ENCODE measurements at places on chromosomes 4 and X.

- peaks cover 48% of the 10 kb centered on the region for H3K27me3 ChIP-seq
- peak; percentile 46 for DNase-seq
- H3K36me3 ChIP-seq: no peaks in the 10 kb centered on the region
- H3K4me3 ChIP-seq: peak overlapping the region; percentile 31
Measured at GRCh38 chrX:52574416-52575275, 57.8 kb upstream of the XAGE1B start.

DNA sequence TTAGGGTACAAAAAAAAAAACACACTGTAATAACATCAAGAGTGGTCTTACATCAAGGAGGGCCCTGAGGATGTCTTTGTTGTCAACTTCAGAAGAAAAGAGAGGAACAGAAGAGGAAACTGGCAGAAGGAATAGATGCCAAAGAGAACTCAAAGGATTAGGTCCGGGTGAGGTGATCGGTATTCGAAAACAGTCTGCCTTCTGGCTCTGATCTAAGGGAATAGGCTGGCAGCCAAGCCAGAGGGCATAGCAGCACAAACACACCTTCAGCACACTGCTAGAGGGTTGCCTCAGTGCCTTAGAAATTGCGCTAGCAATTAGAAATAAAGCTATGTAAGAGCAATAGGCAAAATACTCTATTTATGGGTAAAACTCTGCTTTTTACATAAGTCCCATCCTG, 91.4 kb upstream of the TTC29 start:
- no peaks in the 10 kb centered on the region for H3K36me3 ChIP-seq
- DNase-seq: no peak
- H3K4me1 ChIP-seq: no peaks in the 10 kb centered on the region
- peaks cover 24% of the 10 kb centered on the region for H3K27me3 ChIP-seq
- no peak overlapping the region for H3K4me3 ChIP-seq

- no peaks in the 10 kb centered on the region for H3K27me3 ChIP-seq
- H3K27ac ChIP-seq: no peak overlapping the region
- no peak for DNase-seq
- H3K4me1 ChIP-seq: no peaks in the 10 kb centered on the region
- H3K4me3 ChIP-seq: no peak overlapping the region
- H3K36me3 ChIP-seq: no peaks in the 10 kb centered on the region
Measured at GRCh38 chrX:102968216-102968615, 31.1 kb downstream of the RAB40AL start.

DNA sequence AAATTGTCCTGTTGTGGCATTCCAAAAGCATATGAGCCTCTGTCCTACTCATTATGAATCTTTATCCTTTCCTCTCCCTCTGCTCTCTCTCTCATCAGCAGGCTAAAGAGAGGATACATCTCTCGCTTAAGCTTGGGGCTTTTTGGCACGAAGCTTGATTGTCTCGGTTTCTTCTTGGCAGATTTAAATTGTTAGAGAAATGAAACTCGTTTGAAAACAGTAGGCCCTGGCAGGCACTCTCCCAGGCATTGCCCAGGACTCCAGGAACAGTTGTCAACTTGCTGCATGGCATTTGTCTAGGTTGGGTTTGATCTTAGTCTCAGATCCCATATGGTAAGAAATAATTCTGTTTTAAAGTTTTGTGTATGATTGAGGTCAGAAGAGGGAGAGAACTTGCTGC, 35.5 kb downstream of the NAA11 start:
- H3K36me3 ChIP-seq: no peaks in the 10 kb centered on the region
- H3K4me3 ChIP-seq: no peak overlapping the region
- no peaks in the 10 kb centered on the region for H3K4me1 ChIP-seq
- no peaks in the 10 kb centered on the region for H3K27me3 ChIP-seq

DNA sequence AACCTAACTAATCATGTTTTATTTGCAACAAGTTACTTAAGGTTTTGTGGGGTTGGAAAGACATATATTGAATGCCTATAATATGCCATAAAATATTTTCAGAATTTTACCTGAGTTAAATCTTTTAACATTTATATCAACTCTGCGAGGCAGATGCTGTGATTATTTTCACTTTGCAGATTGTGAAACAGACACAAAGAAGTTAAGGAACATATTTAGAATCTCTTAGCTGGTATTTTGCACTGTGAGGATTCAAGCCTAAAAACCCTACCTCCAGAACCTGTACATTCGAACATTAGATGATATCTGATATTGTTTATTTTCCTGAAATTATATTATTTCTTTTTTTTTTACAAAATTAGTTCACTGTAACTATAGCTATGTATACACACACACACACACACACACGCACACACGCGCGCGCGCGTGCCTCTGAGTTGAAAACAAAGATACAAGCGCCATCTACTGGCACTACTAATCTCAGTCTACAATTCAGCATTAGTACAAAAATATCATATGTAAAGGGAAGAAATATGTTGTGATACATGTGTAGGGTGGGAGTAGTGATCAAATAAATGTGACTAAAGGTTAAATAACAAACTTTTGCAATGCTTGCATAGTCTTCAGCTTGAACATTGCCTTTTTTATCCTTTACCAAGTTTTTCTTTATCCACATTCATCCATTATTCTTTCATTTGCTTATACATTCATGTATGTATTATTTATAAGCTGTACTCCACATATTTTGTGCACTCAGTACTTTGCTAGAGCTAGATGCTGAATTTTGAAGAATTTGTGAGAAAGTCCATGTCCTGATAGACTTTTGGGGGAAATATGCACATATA, 61.5 kb downstream of the ANXA10 start:
- peak overlapping the region; percentile 35 for H3K4me3 ChIP-seq
- H3K36me3 ChIP-seq: peaks cover 7% of the 10 kb centered on the region
- peak; percentile 74 for DNase-seq
- H3K27ac ChIP-seq: peak overlapping the region; percentile 37
- H3K27me3 ChIP-seq: no peaks in the 10 kb centered on the region
- H3K4me1 ChIP-seq: peaks cover 20% of the 10 kb centered on the region

GRCh38 chr4:7828793-7829301, 110.8 kb downstream of the AFAP1 start:
- no peak for DNase-seq
- peaks cover 7% of the 10 kb centered on the region for H3K4me1 ChIP-seq
- H3K27me3 ChIP-seq: no peaks in the 10 kb centered on the region
- peaks cover 30% of the 10 kb centered on the region for H3K36me3 ChIP-seq
- no peak overlapping the region for H3K27ac ChIP-seq
